ENCODE measurements at places on chromosomes 13 and 19.

GRCh38 chr19:41407271-41407670 is 9.7 kb downstream of the BCKDHA start:
- no peak for DNase-seq

DNA sequence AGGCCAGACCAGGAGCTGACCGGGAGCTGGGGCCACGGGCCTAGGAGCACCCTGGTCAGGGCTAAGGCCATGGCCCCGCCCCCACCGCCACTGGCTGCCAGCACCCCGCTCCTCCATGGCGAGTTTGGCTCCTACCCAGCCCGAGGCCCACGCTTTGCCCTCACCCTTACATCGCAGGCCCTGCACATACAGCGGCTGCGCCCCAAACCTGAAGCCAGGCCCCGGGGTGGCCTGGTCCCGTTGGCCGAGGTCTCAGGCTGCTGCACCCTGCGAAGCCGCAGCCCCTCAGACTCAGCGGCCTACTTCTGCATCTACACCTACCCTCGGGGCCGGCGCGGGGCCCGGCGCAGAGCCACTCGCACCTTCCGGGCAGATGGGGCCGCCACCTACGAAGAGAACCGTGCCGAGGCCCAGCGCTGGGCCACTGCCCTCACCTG is 6.6 kb downstream of the SPHK2 start:
- no peak for DNase-seq

DNA sequence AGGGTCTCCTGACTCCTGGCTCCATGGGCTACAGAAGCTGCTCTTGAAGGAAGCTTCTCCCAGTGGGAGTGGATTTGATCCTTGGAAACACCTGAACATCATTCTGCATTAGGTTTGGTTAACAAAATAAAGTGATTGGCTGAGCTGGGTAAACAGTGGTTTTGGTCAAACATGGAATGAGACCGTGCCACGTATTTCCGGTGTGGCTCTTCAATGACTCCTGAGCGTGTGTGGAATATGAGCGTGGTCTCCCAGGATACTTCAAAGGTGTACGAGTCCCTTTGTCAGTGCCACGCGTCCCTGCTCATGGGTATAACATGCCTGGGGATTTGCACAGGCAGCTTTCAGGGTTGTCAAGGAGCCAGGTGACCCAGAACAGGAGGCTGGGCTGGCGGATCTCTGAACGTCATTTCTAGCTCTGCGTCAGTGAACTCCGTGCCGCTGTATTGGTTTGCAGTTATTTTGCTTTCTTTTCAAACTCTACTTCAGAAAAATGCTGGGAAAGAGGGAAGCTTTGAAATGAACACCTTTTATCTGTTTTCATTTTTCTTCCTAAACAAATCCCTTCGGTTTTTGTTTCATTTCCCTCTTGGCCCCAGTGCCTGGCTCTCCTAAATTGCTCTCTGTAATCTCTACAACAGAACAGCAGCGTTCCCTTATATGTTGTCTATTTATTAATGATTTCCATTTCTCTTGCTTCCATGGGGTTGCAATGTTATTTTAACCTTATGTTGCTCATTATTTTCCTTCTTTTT is 26.3 kb upstream of the GJB6 start:
- no peak for DNase-seq

DNA sequence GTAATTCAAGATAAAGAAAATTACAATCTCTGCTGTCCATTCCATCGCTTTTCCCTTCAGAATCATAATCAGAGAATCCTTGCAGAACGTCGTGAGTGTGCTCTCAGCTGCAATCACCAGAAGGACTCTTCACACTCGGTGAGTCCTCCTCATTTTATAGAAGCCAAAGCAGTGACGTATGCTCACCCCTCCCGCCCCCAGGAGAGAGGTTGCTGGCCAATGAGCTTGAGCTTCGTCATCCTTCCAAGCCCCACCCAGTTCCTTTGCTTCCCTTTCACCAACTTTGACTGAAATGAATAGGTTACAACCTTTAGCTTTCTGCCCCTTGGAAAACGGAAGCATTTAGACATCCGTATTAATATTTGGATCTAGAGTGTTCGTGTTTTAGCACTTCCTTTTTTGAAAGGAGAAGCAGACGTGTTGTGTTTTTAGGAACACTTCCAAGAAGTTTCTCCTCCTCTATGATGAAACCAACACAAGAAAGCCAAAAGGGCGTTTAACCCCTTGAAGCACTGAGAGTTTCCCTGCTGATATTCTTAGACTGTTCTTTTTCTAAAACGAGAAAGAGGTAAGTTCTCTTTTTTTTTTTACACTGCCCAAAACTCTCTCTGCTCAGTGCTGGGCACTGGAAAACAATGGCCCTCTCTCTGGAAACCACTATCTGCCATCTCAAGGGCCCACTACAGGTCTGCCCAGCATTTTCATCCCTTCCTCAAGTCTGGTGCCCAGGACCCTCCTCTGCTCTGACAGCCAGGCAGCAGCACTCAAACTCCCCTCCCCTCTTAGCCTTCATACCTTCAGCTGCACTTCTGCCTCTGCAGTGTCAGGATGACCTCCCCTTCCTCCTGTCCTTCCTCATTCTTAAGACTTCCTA is 44.3 kb upstream of the CEACAM21 start:
- peak; percentile 92 for DNase-seq

- DNase-seq = no peak
These were observed 1077.7 kb upstream of the SLC10A2 start for GRCh38 chr13:104143760-104144416.

DNA sequence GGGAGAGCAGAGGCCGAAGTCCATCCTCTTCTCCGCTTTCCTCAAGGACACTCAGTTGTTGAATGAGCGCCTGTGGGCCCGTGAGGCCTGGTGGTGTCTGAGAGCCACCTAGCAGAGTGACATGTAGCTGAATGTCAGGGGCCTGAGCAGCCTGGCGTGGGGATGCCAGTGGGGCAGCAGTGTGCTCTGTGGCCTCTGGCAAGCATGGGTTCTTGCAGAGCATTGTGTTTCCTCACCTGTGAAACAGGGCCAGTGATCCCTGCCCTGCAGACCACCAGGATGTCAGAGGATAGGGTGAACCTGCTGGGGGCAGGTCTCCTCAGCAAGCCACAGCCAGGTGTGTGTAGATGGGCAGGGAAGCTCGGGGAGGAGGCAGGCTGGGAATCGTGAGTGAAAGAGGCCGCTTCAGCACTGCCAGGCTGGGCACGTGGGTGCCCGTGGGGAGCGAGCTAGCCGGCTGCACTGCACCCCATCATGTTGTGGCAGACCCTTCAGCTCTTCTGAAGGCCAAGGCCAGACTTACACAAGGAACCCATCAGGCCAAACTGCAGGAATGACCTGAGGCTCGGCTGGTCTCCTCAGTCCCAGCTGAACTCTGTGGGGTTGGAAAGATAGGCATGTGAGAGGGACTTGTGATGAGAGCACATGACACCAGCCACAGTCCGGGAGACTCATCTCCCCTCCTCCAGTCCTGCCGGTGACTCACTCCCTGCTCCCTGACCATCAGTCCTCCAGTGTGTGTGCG is 5.0 kb downstream of the PPP1R37 start:
- no peak for DNase-seq

DNA sequence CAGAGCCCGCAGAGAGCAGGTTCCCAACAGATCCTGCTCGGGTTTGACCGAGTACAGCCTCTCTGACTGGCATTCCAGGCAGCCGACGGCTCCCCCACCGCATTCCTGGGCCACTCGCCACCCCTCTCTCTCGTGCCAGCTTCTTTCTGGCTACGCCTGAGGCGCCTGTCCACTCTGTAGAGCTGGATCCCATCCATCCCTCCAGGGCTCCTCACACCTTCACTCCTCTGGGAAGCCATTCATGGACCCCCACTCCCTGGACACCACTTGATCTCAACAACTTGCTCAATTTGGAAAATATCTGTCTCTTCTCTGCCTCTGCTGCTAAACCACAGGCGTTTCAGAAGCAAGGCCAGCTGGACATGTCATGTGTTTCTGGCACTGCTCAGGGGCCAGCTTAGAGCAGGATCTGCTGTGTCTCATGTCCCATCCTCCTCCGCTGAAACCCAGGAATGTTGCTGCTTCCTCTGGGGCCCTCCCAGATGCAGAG is 30.6 kb upstream of the ATP1A3 start:
- no peak for DNase-seq

- DNase-seq = peak; percentile 84
These were observed 545 bp downstream of the NACC1 start for GRCh38 chr19:13118424-13119193.

DNA sequence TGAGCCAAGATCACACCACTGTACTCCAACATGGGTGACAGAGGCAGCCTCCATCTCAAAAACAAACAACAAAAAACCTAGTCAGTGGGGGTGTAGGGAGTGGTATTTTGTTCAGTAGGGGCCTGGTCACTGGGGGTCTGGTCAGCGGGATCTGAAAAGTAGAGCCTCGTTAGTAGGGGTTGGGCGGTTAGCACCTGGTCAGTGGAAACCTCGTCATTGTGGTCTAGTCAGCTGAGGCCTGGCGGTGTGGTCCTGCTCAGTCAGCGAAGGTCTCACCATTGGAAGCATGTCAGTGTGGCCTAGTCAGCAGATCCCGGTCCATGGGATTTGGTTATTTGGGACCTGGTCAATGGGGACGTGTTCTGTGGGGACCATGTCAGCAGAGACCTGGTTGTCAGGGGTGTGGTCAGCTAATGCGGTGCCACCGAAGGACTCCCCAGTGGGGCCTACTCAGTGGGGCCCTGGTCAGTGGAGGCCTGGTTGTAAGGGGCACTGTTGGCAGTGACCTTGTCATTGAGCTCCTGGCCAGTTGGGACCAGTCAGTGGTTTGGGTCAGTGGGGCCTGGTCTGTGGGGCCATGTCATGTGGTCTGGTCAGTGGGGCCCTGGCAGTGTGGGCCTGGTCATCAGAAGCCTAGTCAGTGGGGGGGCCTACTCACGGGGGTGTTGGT is 63.0 kb upstream of the TPM4 start:
- DNase-seq = no peak

DNA sequence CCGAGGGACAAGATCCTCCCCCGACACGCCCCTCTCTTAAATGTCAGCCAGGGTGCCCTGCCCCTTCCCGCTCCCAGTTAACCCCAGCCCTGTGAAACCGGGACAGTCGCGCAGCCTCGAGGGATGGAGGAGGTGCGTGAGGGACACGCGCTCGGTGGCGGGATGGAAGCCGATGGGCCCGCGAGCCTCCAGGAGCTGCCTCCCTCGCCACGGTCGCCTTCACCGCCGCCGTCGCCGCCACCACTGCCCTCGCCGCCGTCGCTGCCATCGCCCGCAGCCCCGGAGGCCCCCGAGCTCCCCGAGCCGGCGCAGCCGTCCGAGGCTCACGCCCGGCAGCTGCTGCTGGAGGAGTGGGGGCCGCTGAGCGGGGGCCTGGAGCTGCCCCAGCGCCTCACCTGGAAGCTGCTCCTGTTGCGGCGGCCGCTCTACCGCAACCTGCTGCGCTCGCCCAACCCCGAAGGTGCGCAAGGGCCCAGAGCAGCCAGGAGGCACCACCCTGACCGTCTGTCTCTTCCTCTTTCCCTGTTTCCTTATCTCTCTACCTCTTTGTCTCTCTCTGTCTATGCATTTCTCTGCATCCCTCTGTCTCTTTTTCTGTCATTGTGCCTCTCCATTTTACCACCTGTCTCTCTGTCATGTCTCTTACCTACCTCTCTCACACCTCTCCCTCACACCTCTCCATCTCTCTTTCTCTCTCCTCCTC is at the start of gene NCCRP1:
NCCRP1 (plus strand) TSS at position 105 of the 703 bp plus-strand sequence; CDS start at position 124, 19 bp downstream.
- DNase-seq = no peak

DNA sequence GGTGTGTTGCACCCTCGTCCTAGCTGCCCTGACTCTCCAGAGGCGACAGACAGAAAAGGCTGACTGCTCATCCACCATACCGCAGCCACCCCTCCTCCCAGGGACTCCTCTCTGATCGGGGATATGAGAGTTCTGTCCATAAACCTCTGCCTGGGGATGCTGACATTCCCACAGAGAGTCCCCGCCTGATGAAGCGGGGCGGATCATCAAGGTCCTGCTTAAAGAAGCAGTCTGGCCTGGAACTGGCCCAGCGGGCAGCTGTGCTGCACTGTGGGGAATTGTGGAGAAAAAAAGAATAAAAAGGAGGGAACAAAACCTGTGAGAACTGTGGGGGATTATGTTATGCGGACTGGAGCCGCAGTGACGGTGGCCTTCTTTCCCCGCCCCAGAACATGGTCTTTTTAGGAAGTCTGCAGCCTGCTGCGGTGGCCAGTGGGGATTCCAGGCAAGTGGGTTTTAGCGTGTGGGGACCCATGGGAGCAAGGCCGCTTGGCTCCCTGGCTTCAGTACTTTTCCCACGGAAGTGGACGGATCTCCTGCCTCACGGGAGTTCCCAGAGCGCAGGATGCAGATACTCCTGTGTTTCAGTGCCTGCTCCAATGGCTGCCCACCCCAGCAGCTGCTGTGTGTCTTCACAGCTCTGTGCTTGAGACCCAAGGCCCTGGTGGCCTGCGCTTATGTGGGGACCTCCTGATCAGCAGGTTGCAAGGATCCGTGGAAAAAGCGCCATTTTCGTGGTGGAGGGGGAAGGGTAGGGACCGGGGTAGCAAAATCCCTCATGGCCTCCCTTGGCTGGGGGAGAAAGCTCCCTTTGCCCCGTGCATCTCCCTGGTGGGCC is 1456.2 kb upstream of the SLC10A2 start:
- DNase-seq = no peak

- DNase-seq = no peak
These were observed 18.7 kb downstream of the PAF1 start for GRCh38 chr19:39372047-39372802.

DNA sequence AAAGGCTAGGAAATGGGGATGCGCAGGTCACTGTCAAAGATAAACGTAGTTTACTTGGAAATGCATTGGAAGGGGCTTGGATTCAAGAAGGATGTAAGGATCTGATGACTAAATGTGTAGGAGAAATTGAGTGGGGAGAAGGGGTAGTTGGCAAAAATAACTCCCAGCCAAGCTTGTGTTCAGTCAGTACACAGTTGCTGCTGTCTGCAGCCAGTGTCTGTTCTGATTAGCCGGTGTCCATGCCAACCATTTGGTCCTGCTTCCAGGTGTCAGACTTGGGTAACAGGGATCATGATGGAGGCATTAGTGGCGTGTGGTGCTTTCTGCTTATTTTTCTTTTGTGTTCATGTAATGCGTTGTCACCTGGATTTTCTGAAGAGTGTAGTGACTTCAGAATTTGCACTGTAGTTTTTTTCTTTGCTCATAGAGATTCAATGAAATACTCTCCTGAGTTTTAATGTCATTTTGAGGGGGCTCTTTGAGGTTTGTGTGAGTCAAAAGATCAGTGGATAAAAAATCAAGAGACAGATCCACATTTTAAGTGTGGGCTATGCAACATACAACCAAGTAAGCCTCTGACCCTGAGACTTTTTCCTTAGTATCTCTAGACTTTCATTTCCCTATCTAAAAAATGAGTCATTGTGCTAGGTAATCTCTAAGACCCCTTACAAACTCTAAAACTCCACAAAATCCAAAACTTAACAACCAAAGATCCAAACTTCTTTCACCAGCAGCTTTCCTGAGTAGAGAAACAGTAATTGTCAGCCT is 103.9 kb downstream of the WDFY2 start:
- DNase-seq = no peak

Measured in natural killer cell treated with Interleukin-12 subunit alpha and Interleukin-12 subunit beta and Interleukin-15 and Interleukin-18, amount 100 ng/mL, for 72 hours (primary cell).